Heart left ventricle (tissue), 16 donors: ENCODE measurements at places on chromosomes 5 and 9. TPM values are rescaled to one million over a fixed set of nuclear protein-coding genes. Genes with fewer than 3 reads are reported as not detected.

- no peak for DNase-seq
Observed at GRCh38 chr9:3914416-3914815, 385.5 kb downstream of the GLIS3 start.

GRCh38 chr5:90337449-90338052 is 72.0 kb downstream of the CETN3 start:
- DNase-seq = no peak

The BHMT gene
- total RNA-seq = not detected

DNA sequence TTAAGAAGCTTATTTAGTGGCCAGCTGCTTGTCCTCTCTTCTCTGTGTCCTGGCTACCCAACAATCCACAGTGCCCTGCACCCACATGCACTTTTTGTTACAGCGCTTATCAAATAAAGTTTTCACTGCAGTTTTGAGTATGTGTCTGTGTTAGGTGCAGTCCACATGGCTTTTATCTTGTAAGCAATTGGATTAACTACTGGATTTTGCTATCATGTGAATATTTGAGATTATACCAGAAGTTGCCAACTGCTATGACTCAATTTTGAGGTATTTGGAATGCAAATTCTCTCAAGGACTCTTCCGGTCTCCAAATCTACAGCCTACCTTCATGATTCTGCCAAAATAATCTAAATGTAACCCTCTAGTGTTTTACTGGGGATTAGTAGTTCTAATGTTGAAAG is 690.2 kb downstream of the NR2F1-AS1 start:
- no peak for DNase-seq

DNA sequence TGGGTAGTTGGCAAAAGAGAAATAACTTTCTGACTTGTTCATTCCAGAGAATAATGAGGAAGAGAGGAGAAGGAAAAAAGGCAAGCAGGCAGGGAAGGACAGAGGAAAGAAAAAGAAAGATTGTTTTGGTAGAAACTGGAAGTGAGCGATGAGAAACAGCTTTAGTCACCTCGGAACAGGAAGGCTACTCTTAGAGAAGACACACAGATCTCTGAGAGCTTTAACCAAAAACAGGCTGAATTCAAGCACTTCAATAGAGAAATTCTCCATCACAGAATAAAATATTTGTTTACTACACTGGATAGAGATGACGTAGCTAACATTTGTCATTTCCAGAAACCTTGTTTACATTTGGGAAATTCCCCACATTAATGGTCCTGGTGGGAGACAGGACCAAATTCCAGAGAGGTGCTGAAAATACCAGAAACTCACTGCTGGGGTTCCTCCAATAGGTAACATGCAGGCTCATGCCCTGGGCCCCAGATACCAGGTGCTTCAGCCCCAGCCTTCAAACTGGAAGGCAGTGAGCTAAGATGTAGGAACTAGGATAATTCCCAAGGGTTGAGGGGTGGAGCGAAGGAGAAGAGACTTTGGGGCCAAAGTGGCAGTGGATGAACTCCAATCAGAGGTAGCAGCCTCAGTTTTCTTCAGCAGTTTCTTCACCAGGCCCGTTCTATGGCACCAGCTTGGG is 227.7 kb upstream of the GRAMD2B start:
- no peak for DNase-seq

The MARCOL gene
- total RNA-seq = not detected

The CENPK gene
- not detected for total RNA-seq

- no peak for DNase-seq
Observed at GRCh38 chr5:36152324-36153297, 700 bp downstream of the SKP2 start.
